ENCODE measurements at places on chromosomes 7 and 10. TPM values are rescaled to one million over a fixed set of nuclear protein-coding genes. Genes with fewer than 3 reads are reported as not detected.

DNA sequence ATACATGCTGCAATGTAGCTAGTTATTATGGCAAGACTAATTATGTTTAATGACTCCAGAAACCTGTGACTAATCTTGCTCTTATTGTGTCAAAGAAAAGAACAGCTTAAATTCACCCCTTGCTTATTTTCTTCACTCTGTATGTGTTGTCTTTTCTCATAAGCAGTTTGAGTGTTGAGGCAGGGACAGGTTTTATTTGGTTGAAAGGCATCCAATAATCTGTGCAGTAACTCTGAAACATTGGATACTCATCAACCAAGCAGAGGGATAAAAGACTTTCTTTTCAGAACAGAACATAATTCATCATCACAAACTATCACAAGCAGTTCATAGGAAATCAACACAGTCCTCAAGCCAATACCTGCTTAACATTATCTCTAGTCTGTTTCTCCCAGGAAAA lies 797.6 kb upstream of the MBL2 start:
- no peak for DNase-seq

- DNase-seq, result no peak
These were observed 33.7 kb downstream of the GRK5 start for GRCh38 chr10:119241066-119241465.

DNA sequence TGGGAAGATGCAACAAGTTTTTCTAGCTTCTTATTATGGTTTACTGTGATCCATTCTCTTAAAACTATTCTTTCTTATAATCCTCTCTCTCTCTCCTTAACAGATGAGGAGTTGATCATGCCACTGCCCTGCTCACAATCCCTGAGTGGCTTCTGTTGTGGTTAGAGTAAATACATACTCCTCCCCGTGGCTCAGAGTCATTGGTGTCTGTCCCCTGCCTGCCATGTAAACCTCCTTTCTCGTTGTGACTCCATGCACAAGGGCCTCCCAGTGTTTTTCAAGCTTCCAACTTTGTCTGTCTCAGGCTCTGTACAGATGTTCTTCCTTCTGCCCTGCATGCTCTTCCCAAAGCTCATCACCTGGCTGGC lies 20.4 kb downstream of the CCNY start:
- DNase-seq, result no peak

DNA sequence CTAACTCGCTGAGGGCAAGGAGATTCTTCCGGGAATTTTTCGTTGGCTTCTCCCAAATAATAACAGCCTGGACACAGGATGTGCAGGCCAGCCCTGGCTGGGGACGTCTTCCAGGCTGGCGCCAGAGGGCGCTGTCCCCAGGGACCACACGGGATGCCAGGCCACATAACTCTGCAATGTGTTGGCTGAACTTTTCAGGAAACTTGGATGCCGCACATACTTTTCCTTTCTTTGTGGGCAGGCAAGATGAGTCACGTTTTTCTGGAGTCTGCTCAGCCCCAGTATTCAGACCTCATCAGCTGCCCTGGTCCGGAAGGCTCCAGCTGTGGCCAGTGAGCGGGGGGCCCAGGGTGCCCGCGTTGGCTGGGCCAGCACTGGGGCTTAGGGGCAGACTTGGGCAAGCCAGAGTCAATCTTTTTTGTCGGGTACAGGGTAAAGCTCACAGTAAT lies 122.7 kb downstream of the PRKAG2 start:
- peak; percentile 85 for DNase-seq

The TMEM72 gene
- not detected for total RNA-seq

The DOCK4 gene
- 16.8 TPM for total RNA-seq

The SPDYE16 gene
- not detected for total RNA-seq

The LIPM gene
- total RNA-seq, result not detected

Measured in Right ventricle myocardium inferior (tissue), 1 donor.